ENCODE measurements at places on chromosomes 2 and 18.
A peak's percentile ranks its signal among the peaks of the same experiment; 100 is the strongest.

- peak; percentile 66 for DNase-seq
Measured at GRCh38 chr18:79964330-79965118, at the start of gene HSBP1L1. HSBP1L1 (plus strand) TSS chr18:79964643; CDS start chr18:79964736, 93 bp downstream.

DNA sequence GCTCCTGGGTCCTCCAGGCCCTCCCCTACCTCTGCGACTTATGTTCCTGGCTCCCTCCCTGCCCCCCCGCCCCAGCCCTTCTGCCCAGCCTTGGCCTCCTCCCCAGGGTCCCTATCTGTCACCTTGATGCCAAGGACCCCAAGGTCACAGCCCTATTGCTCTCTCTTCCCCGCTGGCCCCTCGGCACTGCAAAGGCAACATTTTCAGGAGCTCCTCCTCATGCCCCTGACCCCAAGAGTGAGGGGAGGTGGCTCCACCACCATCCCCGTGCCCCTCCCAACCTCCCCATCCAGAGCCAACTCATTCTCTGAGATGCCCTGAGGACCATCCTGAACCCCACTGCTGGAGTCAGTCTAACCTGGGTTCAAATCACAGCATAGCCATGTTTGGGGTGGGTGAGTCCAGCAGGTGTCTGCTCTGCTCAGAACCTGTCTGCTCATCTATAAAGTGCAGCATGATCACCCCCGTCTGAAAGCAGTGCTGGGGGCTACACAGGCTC lies 11.7 kb downstream of the LIMS2 start:
- DNase-seq = no peak

DNA sequence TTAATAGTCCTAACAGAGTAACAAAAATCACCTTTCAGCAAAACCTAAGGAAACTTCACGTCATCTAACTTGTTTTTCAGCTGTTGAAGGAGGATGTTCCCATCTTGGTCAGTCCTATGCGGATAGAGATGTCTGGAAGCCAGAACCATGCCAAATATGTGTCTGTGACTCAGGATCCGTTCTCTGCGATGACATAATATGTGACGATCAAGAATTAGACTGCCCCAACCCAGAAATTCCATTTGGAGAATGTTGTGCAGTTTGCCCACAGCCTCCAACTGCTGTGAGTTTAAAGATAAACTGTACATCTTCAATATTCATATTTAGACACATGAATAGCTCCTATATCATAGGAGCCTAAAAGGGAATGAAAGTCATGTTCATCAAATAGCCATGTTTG lies 10.5 kb downstream of the COL3A1 start:
- no peak for DNase-seq

GRCh38 chr2:113834051-113834730 lies 55.7 kb upstream of the ACTR3 start:
- DNase-seq = no peak

GRCh38 chr2:186456941-186457340 lies 29.1 kb upstream of the ZC3H15 start:
- no peak for DNase-seq

DNA sequence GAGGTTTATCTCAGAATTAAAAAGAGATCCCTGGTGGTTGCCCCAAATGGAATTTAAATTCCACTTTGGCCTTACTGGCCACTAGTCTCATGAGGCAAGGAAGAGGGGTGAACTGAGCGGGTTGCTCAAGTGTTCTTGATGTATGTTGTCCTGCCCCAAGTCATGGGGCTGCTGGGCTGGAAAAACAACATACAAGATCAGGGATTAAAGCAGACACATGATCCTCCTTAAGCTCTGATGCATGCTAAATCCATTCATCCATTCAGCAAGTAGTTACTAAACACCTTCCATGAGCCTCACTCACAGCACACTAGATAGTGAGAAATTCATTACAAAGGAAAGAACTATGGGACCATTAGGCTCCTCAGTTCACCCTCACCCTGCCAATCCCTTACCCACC lies 196.3 kb downstream of the MREG start:
- no peak for DNase-seq

DNA sequence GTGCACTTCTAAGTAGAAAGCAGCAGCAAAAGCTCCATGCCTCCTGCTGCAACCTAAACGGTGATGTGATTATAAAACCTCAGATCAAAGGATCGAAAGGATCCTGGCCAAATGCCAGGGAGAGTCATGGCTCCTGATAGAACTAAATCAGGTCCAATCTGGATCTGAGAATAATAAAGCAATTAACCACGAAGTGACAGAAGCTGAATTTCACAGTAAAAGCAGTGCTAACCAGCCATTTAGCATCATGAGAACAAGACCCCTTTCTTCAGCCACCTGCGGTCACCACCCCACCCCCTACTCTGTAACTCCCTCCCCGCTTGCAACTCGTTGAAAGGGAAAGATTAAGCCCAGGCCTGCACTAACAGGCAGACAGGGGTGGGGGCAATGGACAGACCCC lies 748.7 kb downstream of the BCL11A start:
- no peak for DNase-seq

DNA sequence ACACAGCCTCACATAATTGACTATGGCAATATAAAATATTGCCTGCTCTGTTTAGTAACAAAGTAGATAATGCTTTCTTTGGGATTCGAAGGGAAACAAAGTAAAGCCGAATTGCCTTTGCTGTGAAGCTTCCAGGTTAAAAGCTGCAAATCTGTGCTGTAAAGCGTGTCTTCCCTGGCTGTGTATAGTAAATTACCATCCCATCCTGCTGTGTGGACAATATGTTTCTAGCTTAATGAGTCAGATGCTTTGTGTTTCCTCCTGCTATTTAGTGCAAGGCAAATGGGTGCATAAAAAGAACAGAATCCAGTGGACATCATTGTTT lies 265.1 kb downstream of the SOCS6 start:
- DNase-seq = no peak

- no peak for DNase-seq
Measured at GRCh38 chr2:211591426-211591825, 947.2 kb downstream of the ERBB4 start.

GRCh38 chr2:111225856-111226255 lies 105.1 kb downstream of the BCL2L11 start:
- DNase-seq = no peak

GRCh38 chr2:57190007-57190406 lies 856.6 kb upstream of the VRK2 start:
- no peak for DNase-seq

DNA sequence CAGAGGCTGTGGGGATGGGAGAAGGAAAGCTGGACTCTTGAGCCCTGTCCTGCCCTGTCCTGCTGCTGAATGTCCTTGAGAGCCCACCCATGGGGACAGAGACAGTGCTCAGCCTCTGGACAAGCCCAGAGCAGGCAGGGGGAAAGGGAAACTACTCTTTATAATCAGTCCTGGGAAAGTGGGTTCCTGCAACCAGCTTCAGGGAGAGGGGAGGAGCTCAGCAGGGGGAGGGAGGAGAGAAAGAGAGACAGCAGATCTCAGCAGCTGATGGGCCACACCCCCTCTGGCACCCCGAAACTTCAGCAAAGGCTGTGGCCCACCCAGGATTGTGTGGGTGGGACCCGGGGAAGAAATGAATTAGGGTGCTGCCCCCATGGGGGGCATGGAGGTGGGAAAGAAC lies 11.6 kb downstream of the ECEL1 start:
- no peak for DNase-seq

DNA sequence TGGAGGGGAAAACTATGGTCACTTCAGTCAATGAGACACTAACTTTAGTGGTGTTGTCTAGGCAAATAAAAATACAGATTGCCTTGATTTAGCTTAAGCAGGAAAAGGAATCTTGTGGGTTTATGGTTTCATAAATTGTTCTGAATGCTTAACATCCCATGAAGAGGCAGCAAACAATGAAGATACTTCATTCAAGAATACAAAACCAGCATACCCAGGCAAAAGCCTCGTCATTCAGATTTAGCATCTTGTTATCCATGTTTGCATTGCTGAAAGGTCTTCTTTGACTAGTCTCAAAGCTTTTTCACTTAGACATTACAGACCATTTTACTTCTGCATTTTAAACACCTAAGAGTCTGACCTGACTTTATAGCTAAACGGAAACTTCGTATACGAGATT lies 272.7 kb upstream of the FSHR start:
- no peak for DNase-seq

- DNase-seq = no peak
Measured at GRCh38 chr2:111160758-111161157, 40.0 kb downstream of the BCL2L11 start.

DNA sequence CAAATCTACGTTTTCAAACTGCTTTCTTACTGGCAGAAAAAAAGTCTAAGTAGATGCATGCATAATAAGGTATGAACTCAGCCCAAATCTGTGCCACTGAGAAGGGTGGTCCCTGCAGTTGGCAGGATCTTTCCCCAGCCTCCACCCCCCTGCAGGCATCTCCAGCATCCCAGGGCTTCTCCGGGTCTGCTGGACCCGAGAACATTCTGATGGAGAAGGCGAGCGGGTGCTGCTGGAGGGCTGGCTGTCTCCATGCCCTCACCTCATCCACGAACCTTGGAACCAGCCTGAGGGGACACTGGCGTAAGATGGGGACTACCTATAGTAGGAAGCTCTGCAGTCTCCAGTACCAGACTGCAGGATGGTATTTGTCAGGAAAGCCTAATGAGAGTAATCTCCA lies 198.9 kb downstream of the HDAC4 start:
- DNase-seq = no peak

Data from activated T-helper 1 cell treated with anti-CD3 and anti-CD28 coated beads, Interleukin-12 subunit alpha, Interleukin-12 subunit beta, Interleukin-2, Interleukin-4 antibody, amounts not matched to agents 30 ng/mL and 10 ng/mL and 1 ng/mL, durations not matched to agents 14 hours and 24 hours and 36 hours (primary cell).